ENCODE measurements at places on chromosomes 3 and 15.

DNA sequence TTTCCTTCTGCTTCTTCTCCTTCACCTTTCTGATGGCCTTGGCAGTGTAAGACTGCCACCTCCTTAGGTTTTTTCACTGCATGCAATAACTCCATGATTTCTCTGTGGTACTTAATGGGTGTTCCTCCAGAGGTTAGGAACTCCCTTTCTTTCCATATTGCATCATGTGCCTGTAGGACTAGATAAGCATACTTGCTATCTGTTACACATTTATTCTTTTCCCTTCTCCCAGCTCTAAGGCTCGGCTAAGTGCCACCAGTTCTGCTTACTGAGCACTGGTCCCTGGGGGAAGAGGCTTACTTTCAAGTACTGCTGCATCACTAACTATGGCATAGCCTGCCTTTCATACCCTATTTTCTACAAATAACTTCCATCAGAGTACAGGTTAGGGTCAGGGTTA lies 351.8 kb downstream of the OTOL1 start:
- DNase-seq, result no peak

DNA sequence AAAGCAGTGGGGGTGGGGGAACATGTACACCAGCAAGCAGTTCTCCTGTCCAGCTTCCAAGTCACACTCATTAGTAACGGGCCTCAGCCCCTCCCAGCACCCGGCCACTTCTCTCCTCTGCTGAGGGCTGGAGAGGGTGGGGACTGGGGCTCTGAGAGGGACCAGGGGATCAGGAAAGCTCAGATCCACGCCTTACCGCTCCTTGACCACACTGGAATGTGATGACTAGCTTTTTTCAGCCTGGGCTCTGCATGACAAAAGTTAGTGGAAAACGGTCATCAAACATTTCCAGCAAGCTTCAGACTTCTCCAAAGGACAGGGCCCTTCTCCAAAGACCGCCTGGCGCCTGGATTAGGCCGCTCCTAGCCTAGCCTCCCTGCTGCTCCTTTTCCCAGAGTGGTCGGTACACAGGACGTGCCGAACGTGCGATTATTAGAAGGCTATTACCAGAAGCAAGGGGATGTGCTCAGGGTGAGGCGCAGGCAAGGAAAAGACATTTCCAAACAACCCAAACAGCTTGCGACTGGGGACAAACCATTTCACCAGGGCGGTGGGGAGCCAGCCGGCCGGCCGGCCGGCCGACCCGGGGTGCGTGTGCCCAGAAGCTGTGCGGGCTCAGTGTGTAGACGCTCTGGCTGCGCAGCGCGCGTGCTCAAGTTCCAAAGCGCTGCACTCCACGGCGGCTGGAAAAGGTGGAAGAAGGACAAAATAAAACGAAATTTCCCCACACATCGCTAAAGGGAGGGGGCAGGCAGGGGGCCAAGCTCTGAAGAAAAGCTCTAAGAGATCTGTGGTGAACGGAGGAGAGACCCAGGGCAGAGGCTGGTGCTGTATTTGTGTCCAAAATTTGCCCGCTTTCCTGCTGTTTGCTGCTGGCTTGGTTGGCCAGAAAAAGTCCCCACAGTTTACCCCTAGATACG lies 51.0 kb upstream of the SSR3 start:
- DNase-seq, result no peak

- no peak for DNase-seq
Observed at GRCh38 chr3:146777941-146778340, 172.8 kb upstream of the PLSCR5 start.

GRCh38 chr15:100224206-100225185 lies 117.3 kb downstream of the ADAMTS17 start:
- no peak for DNase-seq

Data from Kasumi-1 (cell line).